ENCODE measurements at places on chromosomes 2 and 18.

DNA sequence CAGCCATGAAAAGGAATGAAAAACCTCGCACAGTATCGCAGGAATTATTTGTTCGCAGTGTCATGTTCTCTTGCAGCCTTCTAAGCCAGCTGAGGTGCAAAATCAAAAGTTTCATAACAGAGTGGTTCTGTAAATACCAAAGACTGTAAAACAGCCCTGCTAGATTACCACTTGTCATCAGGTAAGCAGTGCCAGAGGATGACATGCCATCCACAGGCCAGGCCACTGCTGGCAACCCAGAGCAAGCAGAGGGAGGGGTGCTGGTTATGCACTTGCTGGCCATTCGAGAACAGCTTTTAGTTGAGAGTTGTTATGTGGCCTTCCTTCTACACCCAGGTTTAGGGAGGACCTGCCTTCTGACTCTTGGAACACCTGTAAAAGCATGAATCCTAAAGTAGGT, 114.3 kb upstream of the MGAT5 start:
- no peak for DNase-seq

DNA sequence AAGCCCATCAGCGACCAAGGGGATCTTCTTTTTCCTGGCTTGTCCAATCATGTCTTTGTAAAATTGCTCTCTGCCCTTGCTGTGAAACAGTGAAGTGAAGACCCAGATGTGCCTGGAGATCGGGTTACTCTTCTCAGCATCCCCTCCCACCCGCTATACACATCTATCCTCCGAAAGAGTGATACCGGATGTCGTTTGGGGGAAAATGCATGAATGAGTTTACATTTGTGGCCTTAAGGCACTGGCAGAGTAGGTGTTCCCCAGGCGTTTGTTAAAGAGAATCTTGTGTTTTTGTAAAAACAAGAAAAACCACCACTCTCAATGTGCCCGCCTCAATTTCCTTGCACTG, 528.3 kb downstream of the CMPK2 start:
- DNase-seq: no peak

DNA sequence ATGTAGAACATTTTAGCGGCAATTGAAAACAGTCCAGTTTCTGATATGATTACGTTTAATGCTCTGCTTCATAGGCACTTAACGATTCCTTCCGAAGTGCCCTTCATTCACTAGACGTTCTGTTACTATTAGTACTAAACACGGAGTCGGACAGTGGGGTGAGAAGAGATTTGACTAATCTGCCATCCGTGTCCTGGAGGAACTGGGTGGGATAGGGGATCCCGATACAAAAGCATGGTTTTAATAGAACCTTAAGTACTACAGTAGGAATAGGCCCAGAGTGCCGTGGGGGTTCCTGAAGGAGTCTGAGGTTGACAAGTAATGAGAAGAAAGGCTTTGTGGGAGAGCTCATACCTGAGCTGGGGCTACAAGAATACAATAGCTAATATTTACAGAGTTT, 631 bp downstream of the MORN2 start:
- no peak for DNase-seq

DNA sequence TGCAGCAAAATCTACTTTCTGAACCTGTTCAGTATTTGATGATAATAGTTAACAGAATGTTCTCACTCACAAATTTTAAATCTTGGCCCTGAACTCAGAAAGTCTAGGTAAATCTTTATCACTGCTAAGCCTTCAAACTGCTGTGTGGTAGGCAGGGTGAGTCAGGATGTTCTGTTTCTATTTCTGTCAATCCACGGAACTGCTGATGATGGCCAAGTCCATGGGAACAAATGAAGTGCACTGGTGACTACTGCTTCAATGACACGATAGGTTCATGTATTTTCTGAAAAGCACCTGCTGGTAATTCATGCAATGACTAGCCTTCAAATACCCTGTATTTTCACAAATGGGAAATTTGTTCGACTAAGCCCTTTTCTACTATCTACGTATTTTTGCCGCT, 14.2 kb downstream of the NIFK start:
- DNase-seq: peak; percentile 74

DNA sequence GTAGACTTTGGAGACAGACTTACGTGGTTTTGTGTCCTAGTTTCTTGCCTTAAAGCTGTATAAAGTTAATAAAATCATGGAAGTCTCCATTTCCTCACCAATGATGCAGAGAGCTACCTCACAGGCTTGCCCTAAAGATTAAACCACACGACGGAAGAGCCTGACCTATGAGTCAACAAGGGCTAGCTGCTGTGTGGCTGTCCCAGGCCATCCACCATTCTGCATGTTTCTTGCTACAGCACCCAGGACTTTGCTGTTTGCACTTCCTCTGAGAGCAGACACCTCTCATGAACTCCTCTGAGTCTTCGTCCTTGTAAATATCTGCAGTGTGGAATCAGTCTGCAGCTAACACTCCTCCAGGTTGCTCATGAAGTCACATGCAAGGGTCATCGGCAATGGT, 160.0 kb upstream of the TRIB2 start:
- DNase-seq: peak; percentile 15

DNA sequence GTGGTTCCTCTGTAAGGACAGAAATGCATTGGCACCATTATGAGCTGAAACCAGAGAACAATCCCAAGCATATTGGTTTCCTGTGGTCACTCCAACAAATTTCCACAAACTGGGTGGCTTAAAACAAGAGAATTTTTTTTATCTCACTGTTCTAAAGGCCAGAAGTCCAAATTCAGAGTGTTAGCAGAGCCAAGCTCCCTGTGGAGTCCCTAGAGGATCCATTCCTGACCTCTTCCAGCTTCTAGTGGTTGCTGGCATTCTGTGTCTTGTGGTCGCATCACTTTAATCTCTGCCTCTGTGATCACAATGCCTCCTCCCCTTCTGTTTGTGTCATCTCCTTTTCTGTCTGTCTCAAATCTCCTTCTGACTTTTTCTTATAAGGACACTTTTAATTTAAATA, 380.3 kb downstream of the NYAP2 start:
- DNase-seq: no peak

DNA sequence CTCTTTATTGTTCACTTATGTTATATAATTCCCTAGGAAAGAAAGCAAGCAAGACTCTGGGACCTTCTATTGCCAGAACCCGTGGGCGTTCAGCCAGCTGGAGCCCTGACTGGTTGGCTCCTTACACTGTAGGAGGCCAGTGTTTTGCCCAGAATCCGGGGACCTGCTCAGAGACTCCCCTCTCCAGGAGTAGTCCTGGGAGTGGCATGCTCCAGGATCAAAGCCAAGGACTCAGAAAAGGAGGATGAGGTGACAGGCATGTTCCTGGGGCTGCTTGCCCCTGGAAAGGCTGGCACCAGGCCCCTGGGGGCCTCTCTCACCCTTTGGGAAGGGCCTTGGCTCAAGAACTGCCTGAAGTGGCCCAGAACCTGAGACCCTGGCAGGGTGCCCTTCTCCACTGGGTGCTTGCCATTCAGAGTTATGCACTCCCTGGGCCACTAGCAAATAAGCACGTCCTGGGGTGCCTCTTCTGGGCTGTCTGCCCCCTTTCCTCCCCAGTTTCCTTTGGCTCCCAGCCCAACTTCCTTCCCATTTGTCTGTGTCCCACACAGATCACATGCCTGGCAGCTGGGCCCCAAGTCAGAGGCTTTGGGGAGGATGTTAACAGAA, 19.6 kb upstream of the KIF3C start:
- DNase-seq: no peak

GRCh38 chr2:23135481-23136100, 249.4 kb upstream of the KLHL29 start:
- DNase-seq: no peak

DNA sequence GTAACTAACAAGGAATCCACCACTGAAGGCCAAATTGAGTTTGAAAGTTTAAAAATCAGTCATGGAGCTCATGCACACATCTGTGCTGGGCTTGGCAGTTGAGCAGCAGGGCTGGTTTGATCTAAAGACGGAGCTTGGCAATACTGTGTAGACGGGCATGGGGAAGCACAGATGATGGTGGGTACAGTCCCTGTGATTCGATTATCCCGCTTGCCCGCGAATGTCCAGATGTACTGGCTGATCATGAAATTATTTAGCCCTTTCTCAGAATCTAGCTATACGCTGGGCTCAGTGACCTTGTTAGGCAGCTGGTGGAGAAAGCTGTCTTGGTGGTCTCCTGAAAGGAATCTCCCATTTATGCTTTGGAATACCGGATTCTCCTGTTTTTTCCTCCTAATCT, 74.8 kb upstream of the SOX11 start:
- DNase-seq: no peak

- DNase-seq: no peak
Observed at GRCh38 chr2:26613241-26614215, 27.6 kb downstream of the CIB4 start.

DNA sequence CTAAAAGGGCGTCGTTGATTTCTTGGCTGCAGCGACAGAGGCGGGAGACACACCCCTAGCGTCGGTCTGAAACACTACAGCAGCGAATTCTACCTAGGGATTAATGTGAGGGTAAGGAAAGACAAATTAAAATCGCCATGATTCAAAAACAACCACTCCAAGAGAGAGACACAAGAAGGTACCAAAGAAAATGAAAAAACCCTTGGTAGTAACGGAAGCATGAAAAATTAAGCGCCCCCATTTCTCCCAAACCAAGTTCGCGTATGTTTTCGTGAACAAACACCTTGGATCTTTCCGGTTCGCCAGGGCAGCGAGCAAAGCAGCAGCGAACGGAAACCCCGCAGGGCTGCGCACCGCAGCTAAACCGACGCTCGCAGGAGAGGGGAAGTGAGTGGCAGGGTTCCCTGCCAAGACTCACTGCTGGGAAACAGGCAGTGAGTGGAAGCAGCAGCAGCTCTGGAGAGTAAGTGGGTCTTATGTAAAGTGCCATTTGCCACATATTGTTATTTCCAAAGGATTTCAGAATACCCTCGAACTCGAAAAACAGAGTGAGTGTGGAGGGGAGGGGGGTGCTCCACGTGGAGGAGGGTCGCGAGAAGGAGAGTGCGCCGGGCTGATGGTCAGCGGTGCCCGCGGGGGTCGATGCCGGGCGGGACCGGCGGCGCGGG, 1.0 kb downstream of the PPP3R1 start:
- peak; percentile 87 for DNase-seq

DNA sequence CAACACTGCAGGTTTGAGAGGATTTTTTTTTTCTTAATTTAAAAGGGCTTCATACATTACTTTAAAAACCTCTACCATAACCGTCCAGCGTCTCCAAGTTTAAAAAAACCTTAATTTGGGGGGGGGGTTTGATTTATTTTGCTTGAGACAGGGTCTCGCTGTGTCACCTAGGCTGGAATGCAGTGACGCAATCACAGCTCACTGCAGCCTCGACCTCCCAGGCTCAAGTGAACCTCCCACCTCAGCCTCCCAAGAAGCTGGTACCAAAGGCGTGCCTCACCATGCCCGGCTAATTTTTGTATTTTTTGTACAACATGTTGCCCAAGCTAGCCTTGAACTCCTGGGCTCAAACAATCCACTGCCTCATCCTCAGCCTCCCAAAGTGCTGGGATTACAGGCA, 36.9 kb downstream of the ADAM17 start:
- no peak for DNase-seq

DNA sequence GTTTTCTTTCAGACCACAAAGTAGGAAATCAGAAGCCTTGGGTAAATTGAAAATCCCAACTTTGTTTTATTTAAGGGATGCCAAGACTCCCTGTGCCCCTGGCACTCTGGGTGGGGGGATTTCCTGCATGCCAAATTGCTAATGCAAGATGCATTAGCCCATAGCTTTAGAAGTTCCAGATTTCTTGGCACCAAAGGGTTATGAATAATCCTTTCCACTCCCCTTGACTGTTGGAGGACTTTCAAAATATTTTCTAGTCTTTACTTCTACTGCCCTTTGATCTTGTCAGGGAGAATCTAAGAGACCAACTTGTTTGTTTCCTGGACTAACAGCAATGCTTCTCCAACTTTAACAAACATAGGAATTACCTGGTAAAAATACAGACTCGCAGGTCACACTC, 81.8 kb upstream of the TGIF1 start:
- DNase-seq: no peak

DNA sequence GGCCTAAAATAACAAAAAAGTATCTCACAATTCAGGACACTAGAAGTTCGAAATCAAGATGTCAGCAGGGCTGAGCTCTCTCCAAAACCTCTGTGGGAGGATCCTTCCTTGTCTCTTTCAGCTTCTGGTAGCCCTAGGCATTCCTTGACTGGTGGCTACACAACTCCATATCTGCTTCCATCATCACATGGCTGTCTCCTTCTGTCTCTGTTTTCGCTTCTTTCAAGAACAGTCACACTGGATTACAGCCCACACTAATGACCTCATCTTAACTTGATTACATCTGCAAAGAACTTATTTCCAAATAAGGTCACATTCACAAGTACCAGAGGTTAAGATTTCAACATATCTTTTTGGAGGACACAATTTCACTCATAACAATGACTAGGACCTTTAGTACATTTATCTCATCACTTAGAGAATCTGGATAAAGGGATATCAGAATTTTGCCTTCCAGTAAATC, 275.2 kb downstream of the IRS1 start:
- no peak for DNase-seq

DNA sequence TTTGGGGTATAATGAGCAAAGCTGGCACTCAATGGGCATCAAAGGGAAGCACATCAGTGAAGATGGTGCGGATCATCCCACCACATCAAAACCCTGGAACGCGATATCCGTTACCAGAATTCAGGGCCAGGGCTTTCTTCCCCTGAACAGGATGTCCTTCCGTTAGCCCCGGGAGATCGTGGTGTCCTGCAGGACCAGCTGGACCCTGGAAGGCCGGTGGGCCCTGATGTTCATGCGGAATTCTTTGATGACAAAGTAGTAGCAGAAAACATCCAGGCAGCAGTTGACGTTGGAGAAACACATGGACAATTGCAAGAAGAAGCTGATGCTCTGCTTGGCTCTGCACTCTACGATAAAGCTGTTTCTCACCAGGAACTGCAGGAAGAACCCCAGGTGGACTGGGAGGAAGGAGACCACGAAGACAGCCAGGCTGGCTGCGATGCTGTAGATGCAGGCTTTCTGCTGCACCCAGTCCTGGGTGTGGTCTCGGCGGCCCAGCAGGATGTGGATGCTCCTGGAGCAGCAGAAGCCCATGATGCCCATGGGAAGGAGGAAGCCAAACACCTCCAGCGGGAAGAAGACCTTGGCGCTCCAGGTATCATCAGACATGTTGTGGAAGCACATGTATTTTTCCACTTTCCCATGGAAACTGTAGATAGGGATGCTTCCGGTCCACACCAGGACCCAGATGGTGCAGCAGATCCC, 15.0 kb downstream of the GPR55 start:
- no peak for DNase-seq

DNA sequence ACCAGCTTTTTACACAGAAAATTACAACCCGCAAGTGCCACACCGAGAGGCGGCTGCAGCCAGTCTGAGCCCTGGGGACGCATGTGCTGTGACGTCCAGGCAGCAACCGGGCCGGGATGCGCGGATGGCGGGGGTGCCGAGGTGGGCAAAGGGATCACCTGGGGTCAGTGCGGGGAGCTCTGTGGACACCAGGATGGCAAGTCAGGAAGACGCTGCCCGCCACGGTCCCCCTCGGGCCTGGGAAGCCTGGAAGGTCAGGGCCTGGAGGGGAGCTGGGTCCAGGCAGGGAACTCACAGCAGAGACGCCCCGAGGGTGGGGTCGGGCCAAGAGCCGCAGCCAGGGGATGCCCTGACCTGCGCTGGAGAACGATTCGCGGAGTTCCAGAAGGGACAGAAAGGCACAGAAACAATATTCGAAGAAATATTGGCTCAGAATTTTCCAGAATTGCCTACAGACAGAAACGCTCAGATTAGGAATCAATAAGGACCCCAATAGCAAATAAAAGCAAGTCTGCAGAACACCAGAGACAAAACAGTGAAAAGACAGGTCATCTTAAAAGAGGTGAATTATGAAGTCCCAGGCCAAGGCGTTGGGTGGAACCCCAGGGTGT, 11.7 kb upstream of the KIF1A start:
- no peak for DNase-seq

Measured in activated CD4-positive, alpha-beta T cell treated with anti-CD3 and anti-CD28 coated beads, Interleukin-2, Interleukin-6, amounts not matched to agents 100 ng/mL and 50 ng/mL, durations not matched to agents 16 hours and 8 hours (primary cell).